Activated T-cell treated with anti-CD3 and anti-CD28 coated beads for 4 hours (primary cell): ENCODE measurements at places on chromosomes 7 and 10.

- DNase-seq = no peak
These were observed 6.6 kb downstream of the CPA2 start for GRCh38 chr7:130273081-130273932.

DNA sequence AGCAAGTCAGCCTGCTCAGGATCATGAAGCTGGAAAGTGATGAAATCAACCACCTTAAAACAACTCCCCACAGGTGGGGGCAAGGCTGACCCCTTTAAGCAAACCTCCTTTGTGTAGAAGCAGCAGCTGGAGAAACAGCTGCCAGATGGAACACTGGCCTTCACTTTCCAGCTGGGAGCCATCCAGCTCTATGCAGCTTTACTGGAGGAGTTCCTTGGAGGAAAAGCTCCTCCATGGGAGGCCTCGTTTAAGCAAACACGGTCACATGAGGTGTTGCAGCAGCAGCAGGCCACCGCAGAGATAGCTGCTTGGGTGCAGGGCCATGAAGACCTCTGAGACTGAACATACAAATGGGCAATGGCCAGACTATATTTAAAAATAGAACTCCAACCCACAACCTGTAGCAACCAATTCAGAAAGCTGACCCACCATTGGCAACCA lies 13.0 kb upstream of the DLG5 start:
- DNase-seq = no peak

DNA sequence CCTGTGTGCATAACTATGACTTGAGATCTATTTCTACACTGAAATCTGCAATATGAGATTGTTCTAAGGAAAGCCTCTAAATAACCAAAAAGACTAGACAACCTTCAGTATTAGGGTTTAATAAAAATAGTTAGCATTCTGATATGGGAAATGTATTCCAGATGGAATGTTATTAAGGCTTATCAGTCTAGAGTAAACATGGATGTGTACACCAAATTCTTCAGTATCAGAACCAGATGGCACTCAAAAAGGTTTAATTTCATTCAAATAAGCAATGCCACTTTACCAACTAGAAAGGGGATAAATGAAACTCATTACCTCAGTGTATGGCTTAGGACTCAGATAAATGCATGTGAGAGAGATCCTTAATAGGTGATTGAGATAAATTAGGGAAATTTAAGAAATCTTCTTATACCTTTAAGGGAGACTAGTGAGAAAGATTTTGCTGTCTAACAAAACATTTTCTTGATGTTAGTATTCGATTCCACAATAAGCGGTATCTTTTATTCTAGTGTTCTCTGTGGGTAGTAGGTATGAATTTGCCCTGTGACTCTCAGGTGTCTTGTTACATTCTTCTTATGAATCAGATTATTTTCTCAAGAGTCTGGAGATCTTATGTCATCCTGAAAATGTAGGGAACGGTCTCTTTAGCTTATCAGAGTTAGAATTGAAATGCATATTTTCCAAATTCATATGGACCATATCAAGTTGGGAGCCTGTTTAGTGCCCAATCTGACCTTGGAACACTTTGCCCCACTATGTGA lies 159.2 kb downstream of the PRKG1 start:
- DNase-seq = no peak

GRCh38 chr7:55532150-55532917 lies 40.0 kb downstream of the VOPP1 start:
- no peak for DNase-seq

DNA sequence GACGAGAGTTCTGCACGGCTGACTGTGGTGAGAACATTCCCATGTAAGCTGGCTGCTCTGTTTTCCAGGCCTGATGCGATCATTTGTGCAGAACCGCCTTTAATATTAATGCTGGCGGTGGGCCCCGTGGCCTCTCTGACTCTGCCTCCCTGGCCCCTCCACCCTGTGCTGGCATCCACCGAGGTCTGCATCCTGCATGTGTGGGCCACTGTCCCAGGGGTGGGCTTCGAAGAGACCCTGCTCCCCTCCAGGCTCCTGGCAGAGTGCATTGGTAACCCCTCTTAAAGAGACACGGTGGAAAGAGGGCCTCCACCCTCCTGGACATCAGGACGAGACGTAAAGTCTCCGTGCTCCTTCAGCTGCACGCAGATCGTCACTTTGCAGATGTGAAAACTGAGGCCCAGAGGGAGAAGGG lies 67.3 kb upstream of the FAM20C start:
- DNase-seq = no peak

GRCh38 chr10:78761311-78761781 lies 307.4 kb upstream of the ZMIZ1 start:
- DNase-seq = no peak

- DNase-seq = no peak
These were observed 252.2 kb upstream of the PLPP4 start for GRCh38 chr10:120204877-120205276.

GRCh38 chr7:133339772-133340171 lies 86.9 kb downstream of the EXOC4 start:
- no peak for DNase-seq

DNA sequence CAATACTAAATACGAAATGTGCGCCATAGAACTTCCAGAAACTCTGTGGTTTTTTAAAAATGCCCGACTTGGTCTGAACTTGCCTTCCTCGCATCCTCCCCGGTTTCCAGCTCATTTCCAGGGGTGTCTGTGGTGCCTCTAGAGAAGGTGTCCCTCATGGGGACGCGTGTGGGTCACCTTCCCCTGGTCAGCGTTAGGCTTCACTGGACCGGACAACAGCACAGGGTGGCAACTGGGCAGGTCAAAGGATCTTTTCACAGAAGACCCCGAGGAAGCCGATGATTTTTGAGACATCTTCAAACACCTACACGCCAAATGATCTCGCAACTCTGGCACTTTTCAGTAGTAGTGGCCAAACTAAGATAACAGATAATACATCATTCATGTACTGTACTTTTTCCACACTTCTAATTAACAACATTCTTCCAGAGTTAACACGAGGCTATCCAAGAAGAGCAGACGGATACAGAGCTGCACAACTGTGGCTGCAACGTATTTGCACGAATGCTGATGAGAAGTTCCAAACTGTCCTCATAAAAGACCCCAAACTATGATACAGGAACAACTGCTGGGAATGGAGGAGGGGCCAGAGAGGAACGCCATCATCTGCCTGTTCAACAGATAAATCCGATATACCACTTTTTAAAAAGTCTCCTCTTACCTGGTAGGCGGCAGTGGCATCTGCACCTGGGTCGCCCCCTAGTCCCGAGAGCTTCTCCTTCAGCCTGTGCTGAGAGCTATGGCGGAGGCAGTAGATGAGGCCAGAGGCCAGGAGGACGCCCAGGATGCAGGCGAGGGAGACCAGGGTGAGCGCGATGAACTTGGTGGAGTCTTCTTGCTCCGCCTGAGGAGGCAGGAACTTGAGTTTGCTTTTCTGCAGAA lies 345.5 kb downstream of the DNAJB6 start:
- DNase-seq = no peak
